RPMI8226 (cell line): ENCODE measurements at places on chromosomes 5 and 9.

DNA sequence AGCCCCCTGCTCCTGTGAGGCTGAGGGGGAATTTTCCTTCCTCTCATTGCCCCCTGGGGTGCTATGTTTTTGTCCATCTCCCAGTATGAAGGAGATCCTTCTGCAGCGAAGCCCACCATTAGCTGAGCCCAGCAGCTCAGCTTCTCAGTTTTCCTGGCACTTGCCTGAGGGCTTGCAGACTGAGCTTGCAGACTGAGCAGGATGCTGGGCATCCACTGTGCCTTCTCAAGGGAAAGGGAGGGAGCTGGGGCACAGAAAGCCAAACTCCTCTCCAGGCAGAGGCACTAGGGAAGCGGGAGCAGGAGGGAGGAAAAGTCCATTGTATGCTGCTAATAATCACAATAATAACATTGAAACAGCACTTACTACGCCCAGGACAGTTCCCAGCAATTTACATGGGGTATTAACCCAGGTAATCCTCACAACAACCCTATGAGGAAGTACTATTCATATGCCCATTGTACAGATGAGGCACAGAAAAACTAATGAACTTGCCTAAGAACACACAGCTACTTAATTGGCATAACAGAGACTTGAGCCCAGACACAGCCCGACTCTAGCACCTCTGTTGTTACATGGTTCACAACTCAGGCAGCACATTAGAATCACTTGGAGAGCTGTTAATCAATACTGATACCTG, 86.9 kb upstream of the SSBP2 start:
- no peak for DNase-seq

GRCh38 chr9:129028192-129028966, at the start of gene SH3GLB2:
SH3GLB2 (minus strand) TSS chr9:129028331; CDS start chr9:129028154, 177 bp downstream.
- peak; percentile 94 for DNase-seq

DNA sequence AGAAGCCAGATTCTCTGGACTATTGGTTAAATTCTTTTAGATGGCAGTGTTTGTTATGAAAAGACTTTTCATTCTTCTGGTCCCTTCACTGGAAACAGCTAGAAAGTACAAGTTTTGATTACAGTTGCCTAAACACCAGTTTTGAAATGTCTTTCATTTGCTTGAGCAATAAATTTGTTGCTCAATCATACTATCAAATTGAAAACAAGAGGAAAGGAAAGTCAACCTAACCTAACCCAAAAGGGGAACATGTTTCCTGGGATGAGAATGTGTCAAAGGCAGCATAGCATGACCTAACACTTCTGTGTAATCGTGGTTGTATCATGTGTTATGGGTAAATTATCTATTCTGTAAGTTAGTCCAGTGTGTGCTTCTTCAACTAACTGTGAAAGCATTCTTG, 213.2 kb downstream of the TMC1 start:
- no peak for DNase-seq

GRCh38 chr5:98455665-98456064, 317.8 kb upstream of the RGMB start:
- no peak for DNase-seq

DNA sequence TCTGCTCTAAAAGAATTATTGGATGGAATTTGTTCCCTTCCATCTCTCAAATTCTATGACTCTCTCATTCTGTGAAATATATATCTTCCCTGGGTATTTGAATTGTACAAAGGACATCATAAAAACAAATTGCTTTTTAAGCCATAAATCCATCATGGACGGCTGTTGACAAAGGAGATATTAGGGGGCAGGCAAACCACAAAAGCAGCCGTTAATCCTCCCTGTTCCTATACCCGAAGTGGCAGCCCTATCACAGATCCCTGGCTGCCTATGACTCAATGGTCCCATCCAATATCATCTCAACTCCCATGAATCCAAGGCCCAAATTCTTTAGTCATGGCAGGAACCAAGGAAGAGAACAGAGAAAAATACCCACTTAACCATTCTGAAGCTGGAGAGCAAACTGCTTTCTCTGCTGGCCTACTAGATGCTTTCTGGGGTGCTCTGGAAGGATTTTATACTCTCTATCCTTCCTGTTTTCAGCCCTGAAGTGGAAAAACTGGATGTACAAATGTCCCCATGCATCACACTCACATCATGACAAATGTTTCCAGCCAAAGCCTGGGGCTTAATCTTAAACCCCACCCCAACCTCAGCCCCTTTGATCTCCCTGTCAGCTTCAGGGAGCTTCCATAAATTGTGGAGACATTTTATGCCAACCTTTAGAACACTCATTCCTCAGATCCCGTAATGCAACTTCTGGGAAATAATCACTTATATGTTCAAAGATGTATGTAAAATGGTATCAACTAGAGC, 59.5 kb downstream of the FAM114A2 start:
- DNase-seq, result no peak
